ENCODE measurements at places on chromosomes 7 and 10. TPM values are rescaled to one million over a fixed set of nuclear protein-coding genes. Genes with fewer than 3 reads are reported as not detected.

Gene NPFFR1
- not detected for total RNA-seq

DNA sequence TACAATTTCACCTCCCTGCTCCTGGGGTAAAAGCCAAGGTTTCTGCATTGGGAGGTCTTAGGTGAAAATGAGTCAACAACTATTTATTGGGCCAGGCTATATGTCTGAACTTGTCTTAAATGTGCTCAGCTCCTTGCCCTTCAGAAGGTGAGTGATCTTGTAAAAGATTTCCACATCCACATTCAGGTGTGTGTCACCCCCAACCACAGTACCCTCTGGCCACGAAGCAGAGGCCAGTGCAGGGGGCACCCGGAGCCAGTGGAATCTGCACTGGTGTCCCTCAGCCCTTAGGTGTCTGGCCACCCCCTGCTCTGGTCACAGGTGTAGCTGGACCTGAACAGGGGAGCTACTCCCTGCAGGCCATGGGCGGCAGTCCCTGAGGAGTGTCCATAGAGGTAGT lies 198.5 kb downstream of the PAXIP1 start:
- H3K27ac ChIP-seq, result no peak overlapping the region
- DNase-seq, result no peak
- no peaks in the 10 kb centered on the region for H3K4me1 ChIP-seq
- no peaks in the 10 kb centered on the region for H3K36me3 ChIP-seq

Gene C7orf25
- total RNA-seq, result 4.5 TPM

DNA sequence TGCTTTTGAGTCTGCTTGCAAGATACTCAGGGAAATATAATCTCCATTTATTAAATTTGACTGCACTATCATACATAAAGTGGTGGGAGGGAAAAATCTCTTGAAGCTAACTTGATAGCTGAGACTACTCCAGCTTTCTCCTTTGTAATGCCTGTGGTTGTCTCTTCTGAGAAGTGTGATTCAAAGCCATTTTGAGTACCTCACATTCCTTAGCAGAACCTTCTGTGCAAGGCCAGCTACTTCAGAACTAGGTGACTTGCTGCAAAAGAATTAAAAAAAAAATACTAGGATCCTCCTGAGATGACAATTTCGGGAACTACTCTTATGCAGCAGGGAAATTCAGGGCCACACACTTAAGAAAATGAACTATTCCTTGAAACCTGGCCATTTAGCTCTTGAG lies 294.8 kb downstream of the MDFIC start:
- DNase-seq, result no peak
- no peak overlapping the region for H3K27ac ChIP-seq
- no peak overlapping the region for H3K4me3 ChIP-seq
- H3K36me3 ChIP-seq, result no peaks in the 10 kb centered on the region
- no peaks in the 10 kb centered on the region for H3K4me1 ChIP-seq

Gene GRB10
- 8.0 TPM for total RNA-seq

DNA sequence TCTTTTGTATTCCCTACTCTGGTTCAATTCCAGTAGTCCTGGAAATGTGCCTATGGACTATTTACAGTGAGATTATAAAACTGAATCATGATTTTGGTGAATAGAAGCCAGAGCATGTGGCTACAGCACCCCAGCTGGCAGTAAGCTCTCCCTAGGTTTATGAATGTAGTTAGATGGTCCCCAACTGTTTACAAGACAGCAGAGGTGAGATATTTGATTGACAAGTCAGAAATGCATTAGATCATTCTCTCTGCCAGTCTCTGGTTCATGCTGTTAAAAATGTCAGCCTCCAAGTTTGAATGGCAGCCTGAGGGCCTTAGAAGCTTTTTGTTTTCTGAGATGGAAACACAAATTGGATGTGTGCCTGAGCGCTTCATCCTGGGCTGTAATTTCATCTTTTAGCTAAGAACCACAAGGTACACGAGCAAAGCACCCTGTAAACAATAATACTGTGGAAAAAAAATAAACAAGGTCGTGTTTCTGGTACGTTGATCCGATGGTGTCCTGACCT lies 85.0 kb downstream of the BTRC start:
- no peaks in the 10 kb centered on the region for H3K36me3 ChIP-seq
- no peak for DNase-seq
- H3K27ac ChIP-seq, result no peak overlapping the region
- H3K4me1 ChIP-seq, result no peaks in the 10 kb centered on the region

- H3K27me3 ChIP-seq, result no peaks in the 10 kb centered on the region
- no peak overlapping the region for H3K27ac ChIP-seq
- H3K4me1 ChIP-seq, result peaks cover 33% of the 10 kb centered on the region
- no peak overlapping the region for H3K4me3 ChIP-seq
These were observed 8.1 kb downstream of the SGMS1 start for GRCh38 chr10:50615658-50616057.

DNA sequence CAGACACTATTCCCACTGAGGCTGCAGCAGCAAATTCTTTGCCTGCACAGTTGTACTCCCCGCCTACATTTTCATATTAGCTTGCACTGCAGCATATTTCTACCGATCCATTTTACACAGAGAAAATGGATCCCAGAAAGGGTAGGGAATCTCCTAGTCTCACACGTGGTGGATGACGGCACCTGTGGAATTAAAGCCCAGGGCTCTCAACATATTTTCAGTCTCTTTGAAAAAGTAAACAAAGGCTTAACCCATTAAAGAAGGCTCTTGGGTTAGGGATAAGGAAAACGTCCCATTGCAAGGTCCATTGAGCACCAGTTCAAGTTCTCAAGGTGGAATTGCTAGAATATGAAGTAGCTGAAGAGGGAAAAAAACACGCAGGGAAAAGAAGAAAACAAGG lies 49.4 kb upstream of the FOXI2 start:
- DNase-seq, result no peak
- H3K36me3 ChIP-seq, result no peaks in the 10 kb centered on the region
- H3K27ac ChIP-seq, result no peak overlapping the region
- no peak overlapping the region for H3K4me3 ChIP-seq
- H3K4me1 ChIP-seq, result no peaks in the 10 kb centered on the region

Gene COBL
- total RNA-seq, result not detected

- no peaks in the 10 kb centered on the region for H3K4me1 ChIP-seq
- H3K36me3 ChIP-seq, result no peaks in the 10 kb centered on the region
- H3K4me3 ChIP-seq, result no peak overlapping the region
- no peak for DNase-seq
- no peaks in the 10 kb centered on the region for H3K27me3 ChIP-seq
These were observed 14.2 kb upstream of the HPS1 start for GRCh38 chr10:98460837-98461499.

GRCh38 chr7:2527505-2528467 lies 8.2 kb downstream of the LFNG start:
- DNase-seq, result peak; percentile 0
- no peaks in the 10 kb centered on the region for H3K27me3 ChIP-seq
- H3K4me3 ChIP-seq, result peak overlapping the region; percentile 57
- peaks cover 45% of the 10 kb centered on the region for H3K36me3 ChIP-seq
- peak overlapping the region; percentile 76 for H3K27ac ChIP-seq
- peaks cover 77% of the 10 kb centered on the region for H3K4me1 ChIP-seq

GRCh38 chr7:139094030-139094429 lies 15.5 kb downstream of the ZC3HAV1 start:
- peaks cover 54% of the 10 kb centered on the region for H3K4me1 ChIP-seq
- H3K27me3 ChIP-seq, result no peaks in the 10 kb centered on the region
- peak overlapping the region; percentile 84 for H3K4me3 ChIP-seq
- DNase-seq, result no peak
- H3K36me3 ChIP-seq, result peaks cover 5% of the 10 kb centered on the region

- no peaks in the 10 kb centered on the region for H3K27me3 ChIP-seq
- peak overlapping the region; percentile 63 for H3K4me3 ChIP-seq
- peak overlapping the region; percentile 64 for H3K27ac ChIP-seq
These were observed 9.7 kb upstream of the ZFAND2A start for GRCh38 chr7:1169409-1170368.

Gene DUSP5
- 0.51 TPM for total RNA-seq

- peaks cover 8% of the 10 kb centered on the region for H3K27me3 ChIP-seq
- H3K27ac ChIP-seq, result no peak overlapping the region
- H3K36me3 ChIP-seq, result no peaks in the 10 kb centered on the region
These were observed 1.0 kb upstream of the CRTAC1 start for GRCh38 chr10:98031440-98031839.

DNA sequence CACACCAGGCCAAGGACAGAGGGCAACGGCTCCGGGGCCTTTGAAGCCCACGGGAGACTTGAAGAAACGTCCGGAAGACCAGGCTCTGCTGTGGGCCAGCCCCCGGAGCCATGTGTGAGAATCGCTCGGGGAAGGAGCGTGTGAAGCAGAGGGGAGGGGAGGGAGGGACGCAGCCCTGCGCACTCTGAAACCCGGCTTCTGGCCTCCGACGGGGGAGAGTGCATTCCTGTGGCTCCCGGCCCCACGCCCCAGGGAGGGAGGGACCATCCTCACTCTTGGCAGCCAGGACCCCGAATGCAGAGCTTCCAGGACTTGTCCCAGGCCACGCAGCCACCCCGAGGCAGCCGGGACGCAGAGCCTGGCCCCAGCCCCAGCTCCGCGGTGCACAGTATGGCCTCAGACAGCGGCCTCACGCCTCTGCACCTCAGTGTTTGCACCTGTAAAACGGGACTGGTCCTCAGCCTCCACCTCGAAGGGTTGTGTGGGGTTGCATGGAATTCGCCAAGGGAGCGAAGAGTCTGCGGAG lies 67.4 kb downstream of the PDGFA start:
- H3K27ac ChIP-seq, result no peak overlapping the region
- no peak overlapping the region for H3K4me3 ChIP-seq
- DNase-seq, result no peak
- H3K4me1 ChIP-seq, result no peaks in the 10 kb centered on the region
- H3K27me3 ChIP-seq, result no peaks in the 10 kb centered on the region
- H3K36me3 ChIP-seq, result no peaks in the 10 kb centered on the region

Gene RAB19
- 4.3 TPM for total RNA-seq

DNA sequence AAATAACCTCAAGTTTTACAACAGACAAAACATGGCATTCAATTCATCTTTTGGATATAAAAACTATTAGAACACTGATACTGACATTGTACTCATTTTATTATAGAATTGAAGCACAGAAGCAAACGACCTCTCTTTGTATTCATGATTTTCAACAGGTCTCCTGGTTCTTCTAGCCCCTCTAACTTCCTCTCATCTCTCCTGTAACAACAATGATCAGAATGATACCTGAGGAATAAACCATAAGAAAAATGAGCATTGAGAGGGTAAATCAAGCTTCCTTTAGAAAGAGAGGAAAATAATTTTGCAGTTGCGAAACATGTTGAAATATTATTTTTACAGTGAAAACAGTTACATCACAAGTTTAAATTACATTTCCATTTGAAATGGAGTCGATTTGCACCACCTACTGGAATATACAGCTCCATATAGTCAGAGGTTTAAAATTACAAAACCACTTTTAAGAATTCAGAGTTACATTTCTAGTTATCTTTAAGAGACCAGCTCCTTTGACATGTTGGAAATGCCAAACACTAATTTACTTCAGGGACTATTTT lies 17.5 kb upstream of the TEX36 start:
- H3K27me3 ChIP-seq, result no peaks in the 10 kb centered on the region
- H3K27ac ChIP-seq, result no peak overlapping the region
- H3K4me3 ChIP-seq, result no peak overlapping the region
- no peaks in the 10 kb centered on the region for H3K4me1 ChIP-seq
- no peak for DNase-seq

DNA sequence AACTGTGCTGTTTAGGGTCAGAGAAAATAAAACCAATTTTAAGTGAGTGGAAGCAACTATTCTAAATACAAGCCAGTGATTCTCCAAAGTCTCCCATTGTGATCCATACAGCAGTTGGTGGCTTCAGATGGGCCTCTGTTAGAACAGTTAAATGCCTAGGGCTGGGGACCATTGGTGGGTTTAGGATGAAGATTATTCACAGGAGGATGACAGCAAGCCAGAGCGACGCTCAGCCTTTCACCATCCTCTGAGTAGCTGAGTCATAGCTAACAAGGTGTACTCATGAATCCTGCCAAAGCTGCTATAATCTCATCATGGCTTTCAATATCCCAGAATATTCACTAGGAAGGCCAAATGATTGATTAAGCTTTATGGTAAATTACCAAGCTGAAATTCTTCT lies 39.6 kb downstream of the STARD3NL start:
- peak overlapping the region; percentile 3 for H3K4me3 ChIP-seq
- DNase-seq, result no peak
- H3K27me3 ChIP-seq, result no peaks in the 10 kb centered on the region
- H3K4me1 ChIP-seq, result peaks cover 74% of the 10 kb centered on the region

DNA sequence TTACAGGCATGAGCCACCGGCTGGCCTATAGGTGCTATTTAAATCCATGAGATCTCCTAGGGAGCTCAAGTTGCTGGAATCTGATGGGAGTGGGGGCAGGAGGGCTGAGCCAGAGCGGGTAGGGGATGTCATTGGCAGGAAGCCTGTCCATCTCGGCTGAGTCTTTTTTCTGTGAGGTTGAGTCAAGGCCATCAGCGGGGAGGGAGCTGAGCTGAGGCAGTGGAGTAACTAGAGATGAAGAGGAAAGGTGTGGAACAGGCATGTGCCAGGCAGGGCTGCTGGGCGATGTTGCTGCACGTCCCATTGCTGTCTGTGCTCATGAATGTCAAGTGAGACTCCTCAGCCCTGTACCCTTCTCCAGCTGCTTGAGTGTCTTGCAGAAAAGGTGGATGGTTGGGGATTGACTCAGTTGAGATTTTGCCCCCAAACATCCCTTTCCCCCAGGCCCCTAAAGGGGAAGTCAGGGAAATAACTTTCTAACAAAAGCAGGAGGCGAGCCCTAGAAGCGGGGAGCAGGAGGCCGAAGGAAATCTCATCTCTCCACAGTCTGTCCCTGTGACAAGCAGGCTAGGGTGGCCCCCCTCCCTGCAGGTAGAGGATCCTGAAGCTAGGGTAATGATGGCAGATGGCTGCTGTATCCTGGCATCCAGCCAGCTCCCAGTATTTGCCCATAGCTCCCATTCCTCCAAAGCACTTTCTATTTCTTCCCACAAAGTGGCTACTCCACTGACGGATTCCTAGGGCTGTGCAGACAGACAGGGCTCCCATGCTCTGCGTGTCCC lies 5.4 kb downstream of the ATP6V1F start:
- peaks cover 12% of the 10 kb centered on the region for H3K4me1 ChIP-seq
- H3K36me3 ChIP-seq, result no peaks in the 10 kb centered on the region
- H3K27ac ChIP-seq, result no peak overlapping the region
- H3K4me3 ChIP-seq, result no peak overlapping the region
- no peaks in the 10 kb centered on the region for H3K27me3 ChIP-seq

- no peaks in the 10 kb centered on the region for H3K4me1 ChIP-seq
- H3K27ac ChIP-seq, result no peak overlapping the region
- peak; percentile 5 for DNase-seq
- no peaks in the 10 kb centered on the region for H3K36me3 ChIP-seq
These were observed 20.5 kb downstream of the MMRN2 start for GRCh38 chr10:86936661-86937501.

- no peaks in the 10 kb centered on the region for H3K36me3 ChIP-seq
- no peaks in the 10 kb centered on the region for H3K4me1 ChIP-seq
- no peak for DNase-seq
These were observed 201.6 kb upstream of the MEOX2 start for GRCh38 chr7:15888090-15888489.

Data from naive thymus-derived CD4-positive, alpha-beta T cell (primary cell).